Cardiac fibroblast (primary cell): ENCODE measurements at places on chromosomes 7 and 10.

DNA sequence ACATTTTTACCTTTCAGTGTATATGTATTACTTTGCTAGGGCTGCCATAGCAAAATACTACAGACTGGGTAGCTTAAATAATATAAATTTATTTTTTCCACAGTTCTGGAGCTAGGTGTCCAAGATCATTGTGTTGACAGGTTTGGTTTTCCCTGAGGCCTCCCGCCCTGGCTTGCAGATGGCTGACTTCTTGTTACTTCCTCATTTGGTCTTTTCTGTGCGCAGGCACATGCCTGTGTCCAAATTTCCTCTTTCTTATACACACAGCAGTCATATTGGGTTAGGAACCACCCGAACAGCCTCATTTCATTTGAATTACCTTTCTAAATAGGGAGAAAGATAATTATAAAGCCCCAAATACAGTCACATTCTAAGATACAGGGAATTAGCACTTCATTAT, 521.6 kb upstream of the SORCS1 start:
- no peak for DNase-seq

GRCh38 chr7:116280803-116281202, 70.5 kb downstream of the TES start:
- no peak for DNase-seq

GRCh38 chr7:132243463-132243862, 332.8 kb downstream of the PLXNA4 start:
- peak; percentile 49 for DNase-seq

DNA sequence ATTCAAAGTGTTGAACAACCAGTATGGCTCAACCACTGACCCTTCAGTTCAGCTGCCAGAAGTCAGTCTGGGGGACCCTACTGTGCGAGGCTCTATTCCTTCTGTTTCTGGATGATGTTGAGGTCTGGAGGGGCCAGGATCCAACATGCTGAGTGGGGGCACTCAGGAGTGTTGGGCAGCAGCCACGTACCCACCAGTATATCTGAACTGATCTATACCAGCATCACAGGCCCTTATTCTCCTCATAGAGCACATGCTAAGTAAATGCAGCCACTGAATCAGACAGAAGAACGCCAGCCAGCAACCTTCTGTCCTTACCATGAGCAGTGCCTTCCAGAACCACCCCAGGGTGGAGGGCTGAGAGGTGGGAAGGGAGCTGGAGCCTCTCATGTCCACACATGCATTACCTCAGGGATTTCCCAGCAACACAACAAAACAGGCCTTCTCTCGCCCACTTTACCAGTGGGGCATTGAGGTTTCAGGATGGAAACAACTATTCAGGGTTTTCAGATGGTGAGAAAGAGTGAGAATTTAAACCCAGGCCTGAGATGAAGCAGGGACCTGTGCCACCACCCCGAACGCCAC, 6.8 kb upstream of the MSMB start:
- DNase-seq, result no peak

GRCh38 chr7:87450706-87451105, 24.8 kb downstream of the ABCB4 start:
- no peak for DNase-seq

DNA sequence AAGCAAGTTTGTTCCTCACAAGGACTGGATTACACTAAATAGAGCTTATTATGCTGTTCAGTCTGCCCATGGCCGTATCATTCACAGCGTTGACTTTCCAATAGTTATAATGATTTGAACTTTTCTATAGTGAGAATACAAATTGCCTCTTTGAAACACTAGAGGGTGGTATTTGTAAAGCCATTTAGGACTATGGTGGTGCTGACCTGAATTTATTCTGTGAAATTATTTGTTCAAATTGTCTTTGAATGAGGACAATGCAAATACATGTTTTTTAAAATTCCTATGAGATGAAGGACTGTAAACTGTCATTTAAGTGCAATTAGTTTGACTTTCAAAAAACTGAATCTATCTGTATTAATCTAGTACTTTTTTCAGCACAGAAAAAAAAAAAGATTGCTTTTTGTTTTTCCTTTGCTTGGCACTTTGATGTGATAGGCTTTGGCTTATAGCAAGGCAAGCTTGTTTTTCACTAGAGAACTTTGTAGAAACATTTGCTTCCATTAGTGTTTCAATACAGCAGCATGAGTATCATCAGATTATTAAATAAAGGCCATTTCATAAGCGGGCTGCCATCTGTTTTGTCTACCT, 122.7 kb upstream of the TMEM229A start:
- peak; percentile 50 for DNase-seq

DNA sequence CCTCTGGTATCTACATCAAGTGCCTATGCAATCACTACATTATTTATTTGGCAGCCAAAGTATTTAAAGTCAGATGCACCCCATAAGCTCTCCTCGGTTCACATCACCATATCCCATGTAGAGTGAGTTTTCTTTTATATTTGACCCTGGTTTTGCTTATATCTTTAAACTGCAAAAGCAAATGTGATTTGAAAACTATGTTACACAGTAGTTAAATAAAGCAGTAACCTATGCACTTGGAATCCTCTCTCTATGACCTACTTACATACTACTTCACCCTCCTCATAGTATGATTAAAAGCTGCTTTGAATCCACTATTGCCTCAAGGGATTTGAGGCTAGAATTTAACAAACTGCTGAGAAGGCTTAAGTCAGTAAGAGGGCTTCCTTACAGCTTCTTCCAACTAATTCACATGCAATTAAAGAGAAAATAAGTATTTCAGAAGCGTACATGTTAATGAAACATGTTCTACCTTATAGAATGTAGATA, 2.2 kb upstream of the CELF2 start:
- no peak for DNase-seq

DNA sequence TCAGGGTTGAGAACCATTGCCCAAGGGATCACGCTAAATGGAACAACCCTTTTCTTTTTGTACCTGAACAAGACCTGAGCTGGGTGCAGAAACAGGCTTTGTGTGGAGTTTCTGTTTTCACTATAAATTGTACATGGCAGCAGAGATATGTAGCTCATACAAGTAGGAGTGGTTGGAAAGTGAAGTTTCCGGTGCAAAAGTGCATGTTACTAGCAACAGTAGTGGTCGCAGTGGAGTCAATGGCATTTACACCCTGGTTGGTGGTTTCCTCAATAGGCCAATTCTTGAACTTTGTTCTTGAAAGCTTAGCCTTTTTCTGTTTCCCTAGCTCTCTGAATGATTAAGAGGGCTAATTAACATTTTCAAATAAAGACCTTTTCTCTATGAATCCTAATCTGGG, 170.7 kb downstream of the NEBL start:
- DNase-seq, result no peak

DNA sequence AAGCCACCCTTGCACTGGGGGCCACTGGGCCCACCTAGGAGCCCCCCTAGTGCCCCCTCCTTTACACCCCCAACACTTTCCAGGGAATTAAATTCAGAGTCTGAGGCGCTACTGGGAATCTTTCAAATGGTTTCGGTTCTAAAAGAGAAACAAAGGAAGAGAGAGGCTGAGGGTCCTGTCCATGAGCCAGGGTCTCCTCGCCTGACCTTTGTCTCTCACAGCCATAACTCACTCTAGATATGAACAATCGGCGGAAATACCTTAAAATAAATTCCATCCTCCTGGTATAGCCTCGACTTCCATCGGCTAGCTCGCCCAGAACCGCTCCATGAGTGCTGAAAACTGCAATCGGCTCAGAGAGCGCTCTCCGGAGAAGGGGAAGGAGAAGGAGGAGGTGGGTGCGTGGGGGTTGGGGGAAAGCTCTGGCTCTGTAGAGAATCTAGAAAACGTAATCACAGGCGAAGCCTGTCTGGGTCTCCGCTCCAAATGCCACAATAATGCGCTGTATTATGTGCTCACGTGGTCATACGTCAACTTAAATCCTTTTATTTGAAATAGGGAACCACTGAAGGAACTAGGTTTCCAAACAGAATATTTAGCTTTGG, 12.6 kb downstream of the HOXA4 start:
- DNase-seq, result no peak

DNA sequence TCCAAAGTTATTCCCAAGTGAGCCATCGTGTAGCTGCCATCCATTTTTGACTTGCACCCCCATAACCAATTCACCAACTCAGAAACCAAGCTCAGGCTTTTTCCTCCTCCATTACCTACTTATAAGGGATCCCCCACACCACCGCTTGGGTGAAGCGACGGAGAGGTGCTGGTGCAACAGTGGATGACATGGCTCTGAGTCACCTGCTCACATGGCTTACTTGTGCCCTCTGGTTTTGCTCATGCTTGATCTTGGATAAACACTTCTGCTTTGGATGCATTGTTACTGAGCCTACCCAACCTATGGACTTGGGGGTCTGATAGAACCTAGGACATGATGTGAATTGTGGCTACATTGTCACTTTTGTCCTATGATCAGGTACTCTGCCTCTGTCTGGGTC, 12.0 kb upstream of the AKR1B1 start:
- peak; percentile 35 for DNase-seq

- no peak for DNase-seq
These were observed 258.0 kb downstream of the ELFN1 start for GRCh38 chr7:1927937-1928644.

- no peak for DNase-seq
These were observed 18.7 kb downstream of the ZNF786 start for GRCh38 chr7:149071641-149072437.

DNA sequence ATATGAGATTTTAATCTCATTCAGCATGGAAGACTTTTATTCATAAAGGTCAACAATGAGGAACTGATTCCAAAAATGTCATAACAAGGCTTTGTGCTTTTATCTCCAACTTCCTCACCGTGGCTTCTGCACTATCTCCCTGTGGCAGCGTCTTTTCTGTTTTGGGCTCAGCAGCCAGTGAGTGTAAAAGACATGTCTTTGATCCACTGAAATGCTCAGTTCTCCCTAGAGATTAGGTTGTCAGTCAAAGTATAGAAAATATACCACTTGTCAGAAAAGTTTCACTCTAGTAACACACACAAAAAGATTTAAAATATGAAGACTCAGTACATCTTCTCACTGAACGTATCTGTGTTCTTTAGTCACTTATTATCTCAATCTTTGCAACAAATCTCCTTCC, 901.8 kb upstream of the ZWINT start:
- DNase-seq, result no peak

DNA sequence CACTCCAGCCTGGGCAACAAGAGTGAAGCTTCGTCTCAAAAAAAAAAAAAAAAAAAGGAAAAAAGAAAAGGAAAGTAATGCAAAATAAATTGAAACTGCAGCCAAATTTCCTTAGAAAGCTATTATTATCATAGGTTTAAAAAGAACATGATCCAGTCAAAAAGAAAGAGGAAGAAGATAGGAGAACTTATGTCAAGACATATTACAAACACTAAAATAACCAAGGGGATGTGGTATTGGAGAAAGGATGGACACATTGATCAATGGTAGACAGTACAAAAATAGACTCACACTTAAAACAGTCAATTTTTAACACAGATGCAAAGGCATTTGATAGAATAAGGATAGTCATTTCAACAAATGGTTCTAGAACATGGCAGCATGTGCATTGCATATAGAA, 27.3 kb upstream of the PFKP start:
- no peak for DNase-seq

DNA sequence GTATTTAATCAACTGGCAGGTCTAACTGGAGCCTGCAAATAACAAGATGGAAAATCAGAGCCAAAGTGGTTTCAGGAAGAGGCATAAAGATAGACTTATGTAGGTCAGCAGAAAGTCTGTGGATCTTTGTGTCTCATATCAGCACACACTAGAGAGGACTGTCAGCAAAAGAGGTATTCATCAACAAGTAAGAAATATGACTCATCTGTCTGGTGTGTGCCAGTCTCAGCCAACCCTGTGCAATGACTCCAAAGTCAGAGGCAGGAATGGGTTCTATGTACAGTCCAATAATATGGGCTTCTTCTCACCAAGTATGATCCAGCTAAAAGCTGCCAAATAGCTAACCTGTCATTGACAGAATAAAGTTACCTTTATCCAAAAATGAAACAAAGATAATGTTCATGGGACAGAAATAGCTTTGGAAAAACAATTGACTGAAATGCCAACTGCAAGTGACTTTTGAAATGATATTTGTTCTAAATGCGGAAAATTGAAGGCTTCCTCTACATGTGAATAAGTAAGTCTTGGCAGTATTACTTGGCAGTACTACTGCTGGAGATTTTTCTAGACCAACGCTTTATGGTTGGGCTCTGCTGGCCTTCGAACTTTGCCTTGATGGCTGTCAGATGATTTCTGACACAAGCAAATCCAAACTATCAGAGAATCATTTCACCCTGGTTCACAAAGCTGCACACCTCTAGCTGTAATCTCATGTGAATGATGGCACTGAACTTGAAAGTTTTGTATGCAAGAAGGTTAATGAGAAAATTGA, 272.3 kb upstream of the SEMA3C start:
- DNase-seq, result peak; percentile 46

GRCh38 chr10:44386546-44387052, 1.7 kb upstream of the CXCL12 start:
- DNase-seq, result peak; percentile 68

GRCh38 chr7:105910172-105910571, 33.8 kb upstream of the ATXN7L1 start:
- DNase-seq, result no peak

DNA sequence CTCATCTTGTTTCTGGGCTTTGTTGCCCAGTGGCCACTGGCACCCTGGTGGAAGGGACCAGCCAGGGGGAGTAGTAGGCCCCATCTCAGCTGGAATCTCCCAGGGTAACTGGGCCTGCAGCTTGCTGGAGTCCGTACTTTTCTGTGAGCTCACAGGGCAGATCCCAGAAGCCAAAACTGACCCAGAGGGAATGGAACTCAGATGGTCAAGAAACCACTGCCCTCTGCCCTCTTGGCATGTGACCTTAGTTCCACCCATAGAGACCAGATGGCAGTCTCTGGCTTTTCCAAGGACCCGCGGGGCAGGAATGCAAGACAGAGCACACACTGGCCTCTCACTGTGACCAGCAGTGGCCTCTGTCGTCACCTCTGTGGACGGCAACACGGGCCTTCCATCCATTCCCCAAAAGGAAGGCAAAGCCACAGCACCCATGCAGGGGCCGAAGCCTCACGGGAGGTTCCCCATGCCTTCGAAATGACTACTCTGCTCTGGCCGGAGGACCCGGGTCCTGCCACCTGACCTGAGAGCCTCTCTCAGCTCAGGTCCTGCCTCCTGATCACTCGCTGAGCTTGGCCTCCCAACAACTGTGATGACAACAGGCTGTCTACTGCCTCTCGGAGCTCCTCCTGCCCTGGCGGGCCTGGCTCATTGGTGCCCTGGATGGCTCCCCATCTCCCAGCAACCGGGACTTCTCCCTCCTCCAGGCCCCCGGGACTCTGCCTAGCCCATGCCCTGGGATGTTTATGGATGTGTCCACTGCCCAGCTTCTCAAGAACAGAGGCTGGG, 29.9 kb downstream of the MYL10 start:
- no peak for DNase-seq

GRCh38 chr10:27100813-27101347, 586 bp upstream of the ANKRD26 start:
- no peak for DNase-seq

GRCh38 chr7:29032146-29032545, 74.0 kb upstream of the TRIL start:
- DNase-seq, result no peak

DNA sequence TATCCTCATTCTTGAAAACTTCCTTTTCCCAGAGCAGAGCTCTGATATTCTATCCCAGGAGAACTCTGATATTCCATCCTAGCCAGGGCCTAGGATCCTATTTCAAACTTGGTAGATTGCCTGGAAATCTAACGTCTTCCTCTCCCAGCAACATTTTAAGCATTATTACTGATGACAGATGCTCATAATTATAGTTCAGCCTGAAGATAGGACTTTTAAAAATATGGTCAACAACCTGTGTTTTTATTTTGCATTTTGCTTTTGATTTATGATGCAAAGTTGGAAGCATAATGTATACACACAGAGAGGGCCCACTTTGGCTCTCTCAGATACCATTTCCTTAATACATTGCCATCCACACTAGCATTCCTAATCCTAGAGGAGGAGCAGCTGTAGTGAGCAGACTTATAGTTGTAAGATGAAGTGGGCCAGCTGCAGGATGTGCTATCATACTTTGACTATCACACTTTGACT, 457.4 kb upstream of the TPK1 start:
- DNase-seq, result no peak
